ENCODE measurements at places on chromosomes 2 and 18.

GRCh38 chr2:232666051-232666805, 30.9 kb upstream of the GIGYF2 start:
- DNase-seq: no peak

DNA sequence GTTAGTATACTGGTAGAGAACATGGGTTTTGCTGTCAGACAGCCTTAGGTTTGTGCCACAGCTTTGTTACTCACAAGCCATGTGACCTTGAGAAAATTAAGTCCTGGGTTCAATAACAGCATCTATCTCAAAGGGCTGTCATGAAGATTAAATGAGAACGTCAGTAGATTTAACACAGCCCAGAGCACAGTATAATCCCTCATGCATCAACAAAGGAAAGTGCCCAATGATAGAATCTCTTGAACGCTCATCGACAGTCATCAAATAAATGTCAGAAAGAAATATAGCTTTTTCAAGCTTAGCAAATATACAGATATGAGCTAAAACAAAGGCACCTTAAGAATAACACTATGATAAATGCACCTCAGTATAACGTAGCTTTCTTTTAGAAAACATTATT, 22.3 kb downstream of the CUL3 start:
- no peak for DNase-seq

- no peak for DNase-seq
Observed at GRCh38 chr18:56538746-56539145, 99.6 kb downstream of the TXNL1 start.

DNA sequence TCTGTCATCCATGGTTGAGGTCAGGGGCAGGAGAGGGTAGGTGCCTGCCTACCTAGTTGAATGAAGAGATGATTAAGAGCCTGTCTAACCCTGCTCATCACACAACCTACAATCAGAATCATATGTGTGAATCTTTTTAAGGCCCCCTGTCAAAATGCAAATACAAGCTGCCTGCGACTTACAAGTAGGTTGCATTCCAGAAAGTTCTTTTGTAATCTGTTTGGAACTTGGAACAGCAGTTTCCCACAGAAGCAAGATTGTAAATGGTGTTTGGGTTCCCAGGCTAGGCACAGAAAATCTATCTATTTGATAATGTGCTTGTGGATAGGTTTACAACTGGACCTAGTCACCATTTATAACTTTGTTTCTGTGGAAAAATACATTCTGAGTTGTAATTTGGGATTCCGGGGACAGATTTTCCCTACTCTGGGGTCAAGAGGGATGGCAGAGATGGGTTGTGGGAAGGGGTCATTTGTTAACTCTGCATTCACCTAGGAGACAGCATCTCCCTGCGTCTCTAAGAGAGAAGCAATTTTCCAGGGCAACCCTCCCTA, 4.4 kb downstream of the LIPG start:
- DNase-seq: no peak

- DNase-seq: no peak
Observed at GRCh38 chr18:55981712-55982475, 393.9 kb upstream of the TCF4 start.

- no peak for DNase-seq
Observed at GRCh38 chr2:157473581-157473980, 29.7 kb upstream of the CYTIP start.

- DNase-seq: no peak
Observed at GRCh38 chr2:147531269-147531668, 313.6 kb upstream of the ACVR2A start.

GRCh38 chr18:9835825-9836224, 49.9 kb upstream of the TXNDC2 start:
- DNase-seq: no peak

GRCh38 chr2:11166476-11166875, 11.2 kb downstream of the SLC66A3 start:
- no peak for DNase-seq

GRCh38 chr18:47953471-47953931, 23.0 kb upstream of the SMAD2 start:
- DNase-seq: peak; percentile 22

- DNase-seq: peak; percentile 44
Observed at GRCh38 chr2:121076885-121077549, 208.0 kb downstream of the TFCP2L1 start.

DNA sequence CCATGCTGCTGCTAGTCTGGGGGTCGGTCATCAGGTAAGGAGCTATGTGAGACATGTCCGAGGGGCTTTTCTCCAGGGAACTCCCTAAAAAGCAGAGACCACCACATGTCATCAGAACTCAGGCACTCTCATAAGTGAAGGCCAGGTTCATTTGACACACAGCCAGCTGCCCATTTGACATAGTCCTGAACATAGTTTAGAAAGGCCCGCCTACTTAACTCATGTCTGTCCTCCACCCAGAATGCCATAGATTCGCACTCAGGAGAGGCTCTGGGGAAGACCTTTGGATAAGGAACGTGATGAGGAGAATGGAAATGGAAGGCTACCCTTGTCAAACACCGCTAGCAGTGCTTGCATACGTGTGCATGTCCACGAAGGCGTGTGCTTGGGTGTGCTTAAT, 157.2 kb downstream of the PTGR3 start:
- DNase-seq: no peak

DNA sequence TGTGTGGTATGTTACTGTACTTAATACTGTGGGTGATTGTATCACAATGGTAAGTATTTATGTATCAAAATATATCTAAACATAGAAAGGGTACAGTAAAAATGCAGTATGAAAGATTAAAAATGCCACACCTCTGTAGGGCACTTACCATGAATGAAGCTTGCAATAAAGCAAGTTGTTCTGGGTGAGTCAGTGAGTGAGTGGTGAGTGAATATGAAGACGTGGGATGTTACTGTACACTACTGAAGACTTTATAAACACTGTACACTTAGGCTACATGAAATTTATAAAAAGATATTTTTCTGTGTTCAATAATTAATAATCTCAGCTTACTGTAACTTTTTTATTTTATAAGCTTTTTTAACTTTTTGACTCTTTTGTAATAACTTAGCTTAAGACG, 1162.4 kb upstream of the NRXN1 start:
- DNase-seq: no peak

- no peak for DNase-seq
Observed at GRCh38 chr2:148554459-148555247, 89.9 kb upstream of the EPC2 start.

- DNase-seq: no peak
Observed at GRCh38 chr18:22826726-22827125, 106.4 kb upstream of the RBBP8 start.

- DNase-seq: no peak
Observed at GRCh38 chr2:55489467-55490062, 30.0 kb upstream of the CFAP36 start.

DNA sequence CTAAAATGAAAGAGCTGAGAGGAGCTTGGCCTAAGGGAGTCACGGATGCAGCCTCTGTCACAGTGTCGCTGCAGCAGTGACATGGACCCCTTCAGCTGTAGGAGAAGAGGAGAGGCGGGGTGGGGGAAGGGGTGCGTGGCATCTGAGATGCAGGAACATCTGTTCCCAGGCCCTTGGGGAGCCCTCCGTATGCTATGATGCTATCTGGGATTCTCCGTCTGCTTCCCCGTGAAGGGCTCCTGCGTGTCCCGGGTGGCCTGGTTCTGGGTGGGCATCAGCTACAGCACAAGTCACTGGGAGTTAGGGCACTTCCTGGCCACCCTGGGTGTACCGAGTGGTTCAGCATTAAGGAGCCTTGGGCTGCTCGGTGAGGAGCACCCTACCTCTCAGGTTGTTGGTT, 35.6 kb upstream of the B3GNT7 start:
- DNase-seq: no peak

GRCh38 chr18:24189007-24189528, 50.2 kb downstream of the CABYR start:
- DNase-seq: no peak

Measured in NCI-H146 (cell line).